ENCODE measurements at places on chromosomes 2 and 18.
A peak's percentile ranks its signal among the peaks of the same experiment; 100 is the strongest.

DNA sequence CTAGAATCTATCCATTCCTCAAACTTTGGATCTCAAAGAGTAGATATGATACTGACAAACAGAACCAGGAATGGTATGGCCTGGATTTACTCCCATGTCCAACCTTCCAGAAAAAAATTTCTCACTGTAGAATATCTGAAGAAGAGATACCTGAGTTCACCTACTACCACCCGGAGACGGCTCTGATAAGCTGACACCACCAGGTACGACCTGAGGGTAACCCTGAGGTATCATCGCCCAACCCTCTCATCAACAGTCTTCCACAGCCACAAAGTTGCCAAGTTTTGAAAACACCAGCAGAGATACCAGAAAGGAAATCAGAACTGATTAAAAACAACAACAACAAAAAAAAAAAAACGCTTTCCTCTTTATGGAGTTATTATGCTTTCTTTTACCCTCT, 102.9 kb downstream of the LRP2 start:
- DNase-seq, result no peak

- no peak for DNase-seq
These were observed 133.5 kb downstream of the CERS6 start for GRCh38 chr2:168589236-168590211.

DNA sequence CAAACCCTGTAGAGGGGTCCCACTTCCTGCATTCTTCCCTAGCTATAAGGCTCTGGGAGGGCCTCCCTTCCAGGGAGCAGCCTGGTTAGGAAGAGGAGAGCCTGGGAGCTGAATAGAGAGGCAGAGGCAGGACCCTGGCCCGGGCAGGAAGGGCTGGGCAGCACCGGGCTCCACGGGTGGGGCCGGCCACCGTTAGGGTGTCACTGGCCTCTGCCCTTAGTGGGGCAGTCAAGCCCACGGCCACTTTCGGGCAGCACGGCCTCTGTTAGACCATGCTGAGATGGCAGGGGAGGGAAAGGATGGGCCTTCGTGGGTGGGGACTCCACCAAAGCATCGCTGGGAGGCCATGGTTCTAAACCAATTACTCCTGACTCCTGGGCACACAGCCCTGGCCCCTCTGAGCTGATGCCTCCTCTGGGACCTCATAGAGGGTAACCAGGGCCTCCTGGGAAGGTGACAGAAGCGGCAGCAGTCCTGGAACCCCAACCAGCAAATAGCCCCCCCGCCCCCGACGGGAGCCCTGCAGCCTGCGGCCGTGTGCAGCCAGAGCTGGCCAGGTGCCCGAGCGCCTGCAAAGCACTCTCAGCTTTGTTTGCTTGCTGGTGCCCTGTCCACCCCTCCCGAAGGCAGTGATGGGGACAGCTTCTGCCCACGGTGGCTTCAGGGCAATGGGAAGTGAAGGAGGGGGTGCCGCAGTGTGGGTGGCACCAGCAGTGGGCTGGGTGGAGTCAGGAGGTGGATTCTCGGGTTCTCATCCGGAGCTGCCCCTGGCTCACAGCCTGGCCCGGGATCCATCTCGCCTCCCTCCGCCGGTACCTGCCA, 16.3 kb upstream of the HPCAL1 start:
- no peak for DNase-seq

DNA sequence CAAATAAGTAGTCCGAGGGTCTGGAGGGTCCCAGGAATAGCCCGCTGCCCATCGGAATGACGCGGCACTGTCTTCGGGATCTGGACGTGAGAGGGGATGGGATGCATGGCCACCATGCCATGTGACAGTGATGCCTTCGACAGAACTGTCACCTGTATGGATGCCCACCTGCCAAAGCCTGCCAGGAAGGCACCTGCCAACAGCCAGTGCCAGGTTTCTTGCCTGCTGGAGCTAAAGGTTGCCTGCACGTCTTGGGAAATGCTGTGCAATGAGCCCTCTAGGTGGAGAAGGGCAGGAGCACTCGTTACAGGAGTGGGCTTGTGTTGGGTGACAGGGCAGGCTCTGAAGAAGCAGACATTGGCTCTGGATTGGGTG, 20.5 kb downstream of the GPR35 start:
- DNase-seq, result no peak

- DNase-seq, result peak; percentile 97
These were observed 167.0 kb upstream of the HAAO start for GRCh38 chr2:42959234-42960001.

DNA sequence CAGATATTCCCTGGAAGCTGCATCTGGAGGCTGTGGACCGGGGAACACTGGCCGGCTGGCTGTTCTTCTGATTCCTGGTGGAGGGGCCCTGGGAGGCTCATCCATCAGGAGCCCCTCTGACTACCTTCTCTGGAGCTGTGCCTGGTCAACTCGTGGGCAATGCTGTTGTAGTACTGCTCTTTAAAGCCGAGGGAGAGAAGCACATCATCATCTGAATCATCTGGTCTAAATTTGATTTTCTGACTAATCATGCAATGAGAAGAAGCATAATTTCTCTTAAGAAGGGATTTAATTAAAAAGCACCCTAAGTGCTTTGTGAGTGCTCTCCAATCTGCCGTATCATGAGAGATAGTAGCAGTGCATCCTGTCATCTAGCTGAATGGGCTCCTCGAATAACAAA, 229.5 kb downstream of the FHOD3 start:
- no peak for DNase-seq

DNA sequence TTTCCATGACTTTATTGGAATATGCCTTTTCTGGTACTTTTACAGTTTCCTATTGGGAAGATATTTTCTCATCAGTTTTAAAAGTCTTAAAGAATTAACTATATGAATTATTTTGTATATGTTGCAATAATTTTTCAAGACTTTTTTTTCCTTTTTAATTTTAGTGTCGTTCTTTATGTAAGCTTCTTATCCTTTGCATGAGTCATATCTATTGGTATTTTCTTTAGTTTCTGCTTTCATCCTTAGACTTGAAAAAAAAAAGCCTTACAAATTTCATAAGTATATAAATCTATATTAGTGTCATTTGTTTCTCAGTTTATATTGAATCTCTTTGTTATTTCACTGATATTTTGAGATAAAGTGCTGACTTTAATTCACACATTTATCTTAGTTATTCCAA, 94.9 kb downstream of the DSEL start:
- DNase-seq, result no peak

GRCh38 chr2:120847700-120848321, 112.1 kb downstream of the GLI2 start:
- DNase-seq, result no peak

GRCh38 chr18:21131698-21132227, 20.1 kb upstream of the ROCK1 start:
- DNase-seq, result no peak

DNA sequence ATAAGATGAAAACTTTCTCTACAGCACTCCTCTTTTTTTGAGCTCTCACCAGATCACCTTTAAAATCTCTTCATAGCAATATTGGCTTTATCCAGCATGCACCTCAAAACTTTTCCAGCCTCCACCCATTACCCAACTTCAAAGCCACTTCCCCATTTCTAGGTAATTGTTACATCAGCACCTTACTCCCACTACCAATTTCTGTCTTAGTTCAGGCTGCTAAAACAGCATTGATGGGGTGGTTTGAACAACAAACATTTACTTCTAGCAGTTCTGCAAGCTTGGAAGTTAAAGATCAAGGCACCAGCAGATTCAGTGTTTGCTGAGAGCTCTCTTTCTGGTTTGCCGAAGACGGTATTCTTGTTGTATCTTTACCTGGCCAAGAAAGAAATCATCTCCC, 114.0 kb upstream of the SLC39A10 start:
- peak; percentile 87 for DNase-seq

- no peak for DNase-seq
These were observed 238.2 kb downstream of the CDH7 start for GRCh38 chr18:65988972-65989371.

DNA sequence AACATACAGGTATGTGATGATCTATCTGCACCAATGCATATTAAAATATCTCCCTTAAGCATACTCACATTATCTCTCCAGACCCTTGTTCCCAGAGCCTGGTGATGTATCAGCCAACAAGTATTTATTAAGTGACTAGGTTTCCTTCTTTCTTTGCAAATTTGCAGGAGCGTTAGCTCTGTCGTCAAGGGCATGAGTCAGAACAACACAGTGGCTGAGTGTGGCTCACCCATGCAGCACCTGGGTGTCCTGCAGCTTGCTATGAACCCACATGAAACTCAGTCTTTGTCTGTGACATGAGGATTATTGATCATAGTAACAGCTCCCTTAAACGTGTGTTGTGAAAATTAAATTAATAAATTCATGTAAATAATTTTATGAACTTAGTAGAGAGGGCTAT, 96.6 kb downstream of the PIEZO2 start:
- DNase-seq, result no peak

- no peak for DNase-seq
These were observed 24.8 kb downstream of the ERLEC1 start for GRCh38 chr2:53811601-53812000.

GRCh38 chr2:195535911-195536522, 121.0 kb upstream of the SLC39A10 start:
- DNase-seq, result peak; percentile 98

- no peak for DNase-seq
These were observed 311.3 kb downstream of the TNS1 start for GRCh38 chr2:217691516-217691915.

DNA sequence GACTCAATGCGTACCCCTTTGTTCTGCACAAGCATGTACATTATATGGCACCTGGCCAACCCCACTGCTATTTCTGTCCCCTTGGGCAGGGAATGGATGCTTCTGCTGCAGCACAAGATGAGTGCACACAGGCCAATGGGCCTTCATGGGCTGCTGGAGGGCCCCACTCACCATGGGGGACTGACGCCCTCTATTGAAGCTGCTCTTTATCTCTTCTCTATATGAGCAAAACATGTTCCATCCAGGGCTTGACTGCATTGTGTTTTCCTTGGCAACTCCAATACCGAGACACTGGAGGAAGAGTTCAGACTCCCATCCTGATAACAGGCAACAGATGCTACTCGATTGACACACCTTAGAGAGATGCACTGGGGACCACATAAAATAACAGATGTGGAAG, 251.6 kb upstream of the NCKAP5 start:
- DNase-seq, result no peak

DNA sequence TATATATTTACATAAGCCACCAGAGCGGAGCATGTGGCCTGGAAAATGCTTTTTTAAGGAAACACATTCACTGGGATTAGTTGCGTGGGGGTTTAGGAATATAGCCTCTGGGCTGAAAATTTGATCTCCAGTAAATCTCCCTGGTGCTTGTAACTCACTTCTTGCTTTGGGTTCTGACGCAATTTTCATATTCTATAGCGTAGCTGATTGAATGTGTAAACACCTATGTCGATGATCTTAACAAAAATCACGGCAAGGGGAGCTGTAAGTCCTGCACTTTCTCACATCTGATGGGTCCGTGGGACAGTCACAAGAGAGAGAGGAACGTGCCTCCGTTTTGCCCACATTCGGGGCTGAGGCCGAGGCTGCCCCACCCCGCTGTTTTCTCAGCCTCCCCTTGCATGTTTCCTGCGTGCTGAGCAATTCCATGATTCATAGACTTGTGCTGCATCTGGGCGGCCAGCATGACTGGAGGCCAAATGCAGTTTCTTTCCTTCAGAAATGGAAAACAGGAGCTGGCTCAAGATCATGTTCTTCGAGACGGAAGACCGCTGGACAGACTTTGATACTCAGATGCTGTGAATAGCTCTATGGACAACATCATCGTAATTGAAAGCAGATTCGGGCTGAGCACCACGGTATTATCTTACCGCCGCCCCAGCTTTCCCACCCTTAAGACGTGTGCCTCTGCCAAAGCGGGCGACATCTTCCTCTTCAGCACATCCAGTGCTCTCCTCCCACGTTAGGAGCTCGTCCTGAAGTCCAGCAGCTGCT, 109.2 kb downstream of the TMEM18 start:
- no peak for DNase-seq

- no peak for DNase-seq
These were observed 208.9 kb upstream of the BOD1L2 start for GRCh38 chr18:56937874-56938430.

DNA sequence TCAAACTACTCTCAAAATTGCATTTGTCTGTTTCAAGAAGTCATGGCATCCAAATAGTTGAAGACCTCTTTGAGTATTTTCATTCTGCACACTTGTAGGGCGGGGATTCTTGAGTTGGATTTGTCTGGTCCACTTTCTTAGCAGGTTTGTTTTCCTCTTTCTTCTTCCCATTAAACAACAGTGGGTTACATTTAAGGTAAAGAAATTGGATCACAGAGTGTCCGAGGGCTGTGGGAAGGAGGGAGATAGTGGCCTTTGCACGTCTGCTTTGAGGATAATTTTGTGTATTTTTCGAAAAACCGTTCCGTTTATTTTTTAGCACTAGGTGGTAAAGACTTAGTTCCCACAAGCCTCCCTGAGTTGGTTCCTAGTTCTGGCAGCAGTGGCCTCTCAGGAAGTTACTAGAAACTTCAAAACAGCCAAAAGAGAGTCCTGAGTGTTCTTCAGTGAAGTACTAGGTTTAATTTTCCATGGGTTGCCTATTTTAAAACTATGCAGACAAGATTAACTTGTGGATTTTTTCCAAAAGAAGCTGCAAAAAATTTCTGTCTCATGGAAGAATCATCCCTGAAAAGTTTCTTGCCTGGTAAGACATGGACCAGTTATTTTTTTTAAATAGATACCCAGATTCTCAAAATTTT, 107.9 kb downstream of the CDC42EP3 start:
- DNase-seq, result peak; percentile 31

GRCh38 chr2:149363958-149364357, 33.6 kb downstream of the LYPD6 start:
- no peak for DNase-seq

- DNase-seq, result peak; percentile 30
These were observed 222.9 kb downstream of the ZBTB7C start for GRCh38 chr18:48186131-48186766.

DNA sequence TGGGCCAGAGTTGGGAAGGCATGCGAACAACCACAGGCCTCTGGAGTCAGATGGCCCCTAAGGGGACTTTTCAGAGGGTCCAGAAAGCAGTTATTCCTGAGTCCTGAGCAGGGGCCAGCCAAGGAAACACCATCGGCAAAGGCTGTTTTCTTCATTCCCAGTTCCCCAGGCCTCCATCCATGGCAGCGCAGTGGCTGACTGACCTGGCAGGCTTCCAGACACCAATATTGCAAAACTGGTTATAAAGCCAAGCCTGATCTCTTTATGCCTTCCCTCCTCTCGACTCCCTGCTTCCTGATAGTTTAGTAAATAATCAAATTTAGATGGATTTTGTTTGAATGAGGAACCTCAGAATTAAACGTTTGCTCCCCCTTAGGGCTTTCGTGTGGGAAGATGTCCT, 133.4 kb upstream of the ITGA6 start:
- peak; percentile 37 for DNase-seq

- DNase-seq, result no peak
These were observed 142.3 kb upstream of the CDH7 start for GRCh38 chr18:65608471-65608870.

GRCh38 chr2:6927186-6927585, 10.0 kb downstream of the RNF144A start:
- no peak for DNase-seq

- DNase-seq, result no peak
These were observed 20.4 kb upstream of the XDH start for GRCh38 chr2:31434911-31435310.

GRCh38 chr2:238272156-238272555, 16.3 kb downstream of the PER2 start:
- DNase-seq, result no peak

- peak; percentile 8 for DNase-seq
These were observed 390.6 kb downstream of the CTNNA2 start for GRCh38 chr2:79903222-79904000.
